ENCODE measurements at places on chromosomes 2 and 18.

DNA sequence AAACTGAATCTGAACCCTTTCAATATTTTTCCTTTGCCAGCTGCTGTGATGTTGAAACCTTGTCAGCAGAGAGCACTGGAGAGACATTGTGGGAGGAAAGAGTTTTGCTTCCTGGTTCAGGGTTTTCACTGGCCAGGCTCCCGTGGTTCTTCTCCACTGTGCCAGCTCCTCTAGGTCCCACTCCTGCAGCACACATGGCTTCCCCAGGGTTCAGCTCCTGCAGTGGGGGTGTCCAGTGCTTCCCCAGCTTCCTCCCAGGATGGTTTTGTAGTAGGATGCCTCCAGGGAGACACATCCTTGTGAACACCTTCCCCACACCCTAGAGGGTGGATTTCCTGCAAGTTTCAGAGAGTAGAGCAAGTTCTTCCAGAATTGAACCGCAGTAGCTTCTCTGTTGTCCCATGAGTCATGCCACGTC, 24.0 kb upstream of the SULT1C3 start:
- no peaks in the 10 kb centered on the region for H3K36me3 ChIP-seq
- no peak overlapping the region for H3K27ac ChIP-seq
- peak; percentile 54 for DNase-seq
- H3K27me3 ChIP-seq: no peaks in the 10 kb centered on the region
- H3K4me1 ChIP-seq: no peaks in the 10 kb centered on the region

GRCh38 chr2:240466579-240467148, 31.2 kb downstream of the GPC1 start:
- H3K4me1 ChIP-seq: no peaks in the 10 kb centered on the region
- no peaks in the 10 kb centered on the region for H3K27me3 ChIP-seq
- no peak for DNase-seq
- no peak overlapping the region for H3K4me3 ChIP-seq
- H3K27ac ChIP-seq: no peak overlapping the region

GRCh38 chr2:47339745-47340541, 63.0 kb upstream of the MSH2 start:
- H3K27ac ChIP-seq: no peak overlapping the region
- no peak overlapping the region for H3K4me3 ChIP-seq
- no peaks in the 10 kb centered on the region for H3K36me3 ChIP-seq
- DNase-seq: no peak
- H3K4me1 ChIP-seq: no peaks in the 10 kb centered on the region

- H3K27me3 ChIP-seq: no peaks in the 10 kb centered on the region
- no peaks in the 10 kb centered on the region for H3K36me3 ChIP-seq
- no peak overlapping the region for H3K27ac ChIP-seq
- peak overlapping the region; percentile 69 for H3K4me3 ChIP-seq
These were observed 1.0 kb downstream of the CNNM3 start for GRCh38 chr2:96816836-96817702.

GRCh38 chr2:172095905-172096625, 6.6 kb downstream of the DLX2 start:
- H3K36me3 ChIP-seq: no peaks in the 10 kb centered on the region
- H3K27me3 ChIP-seq: peaks cover 33% of the 10 kb centered on the region
- DNase-seq: no peak
- H3K4me1 ChIP-seq: peaks cover 16% of the 10 kb centered on the region
- no peak overlapping the region for H3K27ac ChIP-seq

DNA sequence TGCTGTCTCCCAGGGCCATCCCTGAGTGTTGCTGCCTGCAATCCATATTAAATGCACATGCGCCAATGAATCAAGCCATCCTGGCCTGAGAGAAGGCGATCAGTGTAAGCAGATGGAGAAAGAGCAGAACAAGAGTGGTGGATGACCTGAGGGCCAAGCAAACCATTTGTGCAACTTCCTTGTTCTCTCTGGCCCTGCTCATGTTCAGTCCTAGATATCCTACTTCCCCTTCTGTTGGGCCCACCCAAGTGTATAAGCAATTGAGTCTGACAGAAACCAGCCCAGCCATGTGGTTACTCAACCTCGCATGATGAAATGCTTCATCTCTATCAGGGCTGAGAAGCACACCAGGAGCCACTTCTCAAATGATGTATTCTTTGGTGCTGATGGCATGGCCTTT, 383.1 kb upstream of the ID2 start:
- no peaks in the 10 kb centered on the region for H3K27me3 ChIP-seq
- H3K4me3 ChIP-seq: no peak overlapping the region
- no peaks in the 10 kb centered on the region for H3K4me1 ChIP-seq
- DNase-seq: peak; percentile 36

DNA sequence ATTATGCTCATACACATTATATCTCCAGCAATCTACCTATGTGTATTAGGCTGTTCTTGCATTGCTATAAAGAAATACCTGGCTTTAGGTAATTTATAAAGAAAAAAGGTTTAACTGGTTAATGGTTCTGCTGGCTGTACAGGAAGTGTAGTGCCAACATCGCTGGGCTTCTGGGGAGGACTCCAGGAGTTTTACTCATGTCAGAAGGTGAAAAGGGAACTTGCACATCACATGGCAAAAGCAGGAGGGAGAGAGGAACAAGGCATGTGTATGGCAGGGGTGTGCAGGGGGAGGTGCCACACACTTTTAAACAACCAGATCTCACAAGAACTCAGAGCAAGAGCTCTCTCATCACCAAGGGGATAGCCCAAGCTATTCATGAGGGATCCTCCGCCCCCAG, 715.4 kb upstream of the ZEB2 start:
- no peak overlapping the region for H3K4me3 ChIP-seq
- H3K27me3 ChIP-seq: no peaks in the 10 kb centered on the region
- H3K27ac ChIP-seq: no peak overlapping the region
- DNase-seq: no peak

DNA sequence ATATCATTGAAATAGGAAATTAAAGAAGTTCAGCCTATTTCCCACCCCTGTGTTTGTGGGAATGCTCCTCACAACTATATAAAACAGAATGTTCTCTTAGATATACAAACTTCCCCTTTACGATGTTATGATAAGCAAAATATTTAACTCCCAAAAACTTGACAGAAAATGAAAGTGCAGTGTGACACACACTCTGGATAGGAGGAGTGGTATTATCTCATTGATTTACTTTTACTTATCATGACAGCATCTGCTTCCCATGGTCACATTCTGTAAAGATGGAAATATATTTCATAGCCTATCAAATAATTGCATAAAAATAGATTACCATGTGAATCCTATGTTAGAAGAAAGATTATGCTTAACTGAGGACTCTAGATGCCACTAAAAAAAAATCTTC, 96.6 kb upstream of the STK17B start:
- H3K4me1 ChIP-seq: peaks cover 3% of the 10 kb centered on the region
- no peaks in the 10 kb centered on the region for H3K36me3 ChIP-seq
- no peak overlapping the region for H3K4me3 ChIP-seq

DNA sequence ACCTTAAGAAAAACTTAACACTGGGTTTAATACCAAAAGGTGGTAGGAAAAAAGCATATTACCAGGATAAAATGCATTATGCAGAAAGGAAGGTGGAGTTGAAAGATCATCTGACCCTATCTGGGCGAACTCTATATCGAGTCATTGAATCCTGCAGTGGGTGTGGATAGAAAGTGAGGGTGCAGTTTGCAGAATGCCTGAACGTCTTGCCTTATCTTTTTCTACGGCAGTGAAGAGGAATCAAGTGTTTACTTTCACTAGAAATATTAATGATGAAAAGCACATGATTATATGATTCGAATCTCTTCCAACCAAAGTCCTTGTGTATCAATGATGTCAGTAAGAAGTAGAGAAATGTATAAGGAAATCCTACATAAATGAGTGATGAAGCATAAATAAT, 4.3 kb upstream of the CAVIN2 start:
- H3K36me3 ChIP-seq: no peaks in the 10 kb centered on the region
- no peak overlapping the region for H3K4me3 ChIP-seq
- H3K27me3 ChIP-seq: no peaks in the 10 kb centered on the region
- no peak for DNase-seq
- peaks cover 2% of the 10 kb centered on the region for H3K4me1 ChIP-seq
- H3K27ac ChIP-seq: no peak overlapping the region

GRCh38 chr2:220821683-220822082, 750.4 kb downstream of the EPHA4 start:
- no peaks in the 10 kb centered on the region for H3K36me3 ChIP-seq
- H3K4me3 ChIP-seq: no peak overlapping the region
- DNase-seq: no peak
- no peaks in the 10 kb centered on the region for H3K27me3 ChIP-seq
- H3K27ac ChIP-seq: no peak overlapping the region

GRCh38 chr18:57586251-57587049, at the start of gene FECH:
Gene FECH (minus strand): TSS chr18:57586702. CDS start chr18:57586620, 82 bp downstream.
- H3K27ac ChIP-seq: peak within 1 kb of the TSS; percentile 53
- peaks cover 5% of the 10 kb centered on the region for H3K4me1 ChIP-seq
- no peaks in the 10 kb centered on the region for H3K27me3 ChIP-seq
- peak within 1 kb of the TSS; percentile 51 for H3K4me3 ChIP-seq
- no peaks in the 10 kb centered on the region for H3K36me3 ChIP-seq

- H3K4me1 ChIP-seq: no peaks in the 10 kb centered on the region
- H3K27me3 ChIP-seq: no peaks in the 10 kb centered on the region
- H3K27ac ChIP-seq: no peak overlapping the region
These were observed 1616.3 kb upstream of the ACVR2A start for GRCh38 chr2:146228466-146229058.

DNA sequence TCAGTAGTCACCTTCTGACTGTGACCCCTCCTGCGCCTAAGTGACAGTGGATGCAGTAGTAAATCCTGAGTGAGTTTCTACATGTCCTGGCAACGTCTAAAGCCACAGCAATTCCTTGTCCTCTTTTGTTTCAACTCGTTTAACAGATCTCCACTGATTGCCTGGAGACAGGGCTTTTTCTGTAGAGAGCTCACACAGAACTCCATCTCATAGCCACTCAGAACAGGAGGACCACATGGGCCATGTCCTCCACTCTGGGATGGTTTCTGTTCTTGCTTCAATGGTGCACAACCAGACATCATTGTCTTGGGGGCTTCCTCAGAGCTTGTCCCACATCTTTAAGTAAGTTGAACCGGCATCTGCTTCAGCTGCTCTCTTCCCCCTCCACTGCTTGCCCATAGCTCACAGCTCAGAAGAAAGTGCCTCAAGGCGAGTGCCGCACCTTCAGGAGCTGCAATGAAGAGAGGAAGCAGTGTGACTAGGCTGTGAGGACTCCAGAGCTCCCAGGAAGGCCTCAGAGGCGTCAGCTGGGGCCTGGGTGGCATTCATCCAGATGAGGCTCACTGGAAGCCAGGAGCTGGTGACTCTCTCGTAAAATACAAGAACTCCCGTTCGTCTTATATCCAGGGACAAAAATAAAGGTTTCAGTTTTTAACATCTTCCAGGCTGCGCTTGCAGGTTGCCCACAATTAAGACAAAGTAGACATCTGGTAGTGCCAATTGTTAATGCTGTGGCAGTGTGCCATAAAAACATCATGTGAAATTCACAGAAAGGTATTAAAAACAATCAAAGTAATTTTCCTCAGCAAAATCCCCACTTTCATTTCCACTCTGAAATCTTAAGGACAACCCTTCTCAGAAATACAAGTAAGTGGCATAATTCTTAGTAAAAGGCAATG, 37.3 kb downstream of the ST3GAL5 start:
- H3K27me3 ChIP-seq: no peaks in the 10 kb centered on the region
- no peak overlapping the region for H3K27ac ChIP-seq
- H3K4me3 ChIP-seq: no peak overlapping the region
- no peaks in the 10 kb centered on the region for H3K36me3 ChIP-seq

DNA sequence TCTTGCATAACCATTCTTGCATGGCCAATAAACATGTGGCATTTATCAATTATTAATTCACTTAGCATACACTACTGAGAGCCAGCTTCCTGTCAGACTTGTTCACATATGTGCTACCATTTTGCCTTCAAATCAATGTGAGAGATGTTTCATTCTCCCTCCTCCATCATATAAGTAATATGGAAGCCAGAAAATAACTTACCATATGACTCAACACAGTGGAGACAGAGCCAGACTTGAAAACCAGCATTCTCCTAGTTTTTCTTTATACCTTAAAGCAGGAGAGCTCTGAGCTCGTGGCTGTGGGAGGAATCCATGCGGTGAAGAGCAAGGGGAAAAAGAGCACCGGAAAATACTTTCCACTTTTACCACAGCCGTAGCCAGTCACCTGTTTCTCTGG, 215.0 kb upstream of the LRATD1 start:
- no peaks in the 10 kb centered on the region for H3K27me3 ChIP-seq
- H3K4me3 ChIP-seq: no peak overlapping the region
- no peaks in the 10 kb centered on the region for H3K36me3 ChIP-seq
- no peak for DNase-seq
- no peak overlapping the region for H3K27ac ChIP-seq
- H3K4me1 ChIP-seq: no peaks in the 10 kb centered on the region

DNA sequence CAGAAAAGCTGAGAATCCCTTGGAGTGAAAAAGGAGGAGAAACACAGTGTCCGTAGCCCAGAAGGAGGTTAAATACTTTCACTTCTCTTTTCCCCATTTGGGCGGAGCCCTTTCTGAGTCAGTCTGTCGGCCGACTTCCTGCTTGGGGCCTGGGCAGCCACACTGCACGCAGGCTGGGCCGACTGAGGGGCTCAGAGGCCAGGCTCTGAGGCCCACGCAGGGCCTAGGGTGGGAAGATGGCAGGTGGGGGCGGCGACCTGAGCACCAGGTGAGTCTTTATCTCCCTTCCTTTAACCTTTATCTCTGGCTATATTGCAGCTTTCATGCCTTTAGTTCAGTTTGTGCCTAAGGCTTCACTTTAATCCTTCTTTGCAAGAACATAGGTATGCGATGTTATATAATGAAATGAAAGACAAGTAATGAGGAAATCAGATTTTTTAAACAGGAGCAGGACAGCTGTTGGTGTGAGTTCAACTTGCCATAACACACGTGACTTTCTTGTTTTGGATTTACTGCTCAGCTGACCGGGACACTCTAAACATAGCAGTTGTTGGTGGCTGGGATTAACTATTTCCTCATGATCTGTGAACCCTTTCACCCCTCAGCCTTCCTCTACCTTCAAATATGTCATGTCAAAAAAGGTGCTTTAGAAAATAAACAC, at the start of gene SP100:
SP100 (plus strand) TSS at position 141 of the 661 bp plus-strand sequence; CDS start at position 237, 96 bp downstream.
- H3K27ac ChIP-seq: peak within 1 kb of the TSS; percentile 93
- no peaks in the 10 kb centered on the region for H3K36me3 ChIP-seq
- no peaks in the 10 kb centered on the region for H3K27me3 ChIP-seq

- H3K4me3 ChIP-seq: no peak overlapping the region
- no peaks in the 10 kb centered on the region for H3K27me3 ChIP-seq
- H3K4me1 ChIP-seq: no peaks in the 10 kb centered on the region
- H3K27ac ChIP-seq: no peak overlapping the region
- DNase-seq: no peak
These were observed 105.5 kb upstream of the HDAC4 start for GRCh38 chr2:239506101-239506857.

GRCh38 chr2:196884368-196884767, 42.1 kb downstream of the PGAP1 start:
- no peak for DNase-seq
- H3K4me3 ChIP-seq: no peak overlapping the region
- H3K36me3 ChIP-seq: no peaks in the 10 kb centered on the region
- H3K27ac ChIP-seq: no peak overlapping the region
- no peaks in the 10 kb centered on the region for H3K4me1 ChIP-seq

DNA sequence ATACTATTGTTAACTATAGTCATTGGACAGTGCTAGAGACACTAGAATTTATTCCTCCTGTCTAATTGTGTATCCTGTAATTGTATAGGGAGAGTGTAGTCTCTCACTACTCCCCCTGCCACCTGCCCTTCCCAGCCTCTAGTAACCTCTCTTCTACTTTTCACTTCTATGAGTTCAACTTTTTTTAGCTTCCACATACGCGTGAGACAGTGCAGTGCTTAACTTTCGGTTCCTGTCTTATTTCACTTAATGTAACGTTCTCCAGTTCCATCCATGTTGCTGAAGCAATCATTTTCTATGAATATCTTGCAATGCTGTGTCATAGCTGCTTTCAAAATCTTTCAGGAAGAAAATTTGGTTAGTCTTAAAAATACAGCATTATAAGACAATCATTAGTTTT, 22.8 kb upstream of the RUFY4 start:
- no peak overlapping the region for H3K27ac ChIP-seq
- no peak overlapping the region for H3K4me3 ChIP-seq
- H3K4me1 ChIP-seq: no peaks in the 10 kb centered on the region
- peak; percentile 19 for DNase-seq
